Activated naive CD8-positive, alpha-beta T cell treated with anti-CD3 and anti-CD28 coated beads, Interleukin-2, amount 50 U/mL, for 16 hours (primary cell): ENCODE measurements at places on chromosomes 3 and 15.

DNA sequence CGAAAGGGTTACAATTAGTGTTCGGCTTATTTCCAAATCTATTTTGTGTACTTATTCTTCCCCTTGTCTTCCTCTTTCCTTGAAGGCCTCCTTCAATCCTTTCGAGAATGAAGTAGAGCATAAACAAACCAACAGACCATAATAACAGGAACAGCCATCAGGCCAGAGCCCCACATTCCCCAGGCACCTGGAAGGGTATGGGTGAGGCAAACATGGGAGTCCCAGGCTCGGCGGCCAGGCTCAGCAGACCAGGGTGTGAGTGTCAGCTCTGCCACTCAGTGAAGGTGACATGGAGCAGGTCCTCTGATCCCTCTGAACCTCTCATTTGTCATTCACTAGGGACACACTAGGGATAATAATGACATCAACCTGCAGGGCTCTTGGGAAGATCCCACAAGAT lies 13.8 kb downstream of the ALS2CL start:
- DNase-seq = no peak

GRCh38 chr3:36941658-36942057 lies 3.2 kb downstream of the TRANK1 start:
- no peak for DNase-seq

GRCh38 chr3:64209866-64210621 lies 15.2 kb downstream of the PRICKLE2 start:
- DNase-seq = no peak

DNA sequence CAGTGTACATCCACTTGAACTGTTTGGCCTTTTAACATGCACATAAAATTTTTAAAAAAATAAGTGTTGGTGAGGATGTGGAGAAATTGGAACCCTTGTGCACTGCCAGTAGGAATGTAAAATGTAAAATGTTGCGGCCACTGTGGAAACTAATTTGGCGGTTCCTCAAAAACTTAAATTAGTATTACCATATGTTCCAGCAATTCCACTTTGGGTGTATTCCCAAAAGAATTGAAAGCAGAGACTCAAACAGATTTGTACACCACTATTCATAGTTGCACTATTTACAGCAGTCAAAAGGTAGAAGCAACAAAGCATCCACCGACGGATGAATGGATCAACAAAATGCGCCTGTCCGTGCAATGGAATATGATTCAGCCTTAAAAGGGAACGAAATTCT lies 55.2 kb upstream of the SEC61A1 start:
- no peak for DNase-seq

DNA sequence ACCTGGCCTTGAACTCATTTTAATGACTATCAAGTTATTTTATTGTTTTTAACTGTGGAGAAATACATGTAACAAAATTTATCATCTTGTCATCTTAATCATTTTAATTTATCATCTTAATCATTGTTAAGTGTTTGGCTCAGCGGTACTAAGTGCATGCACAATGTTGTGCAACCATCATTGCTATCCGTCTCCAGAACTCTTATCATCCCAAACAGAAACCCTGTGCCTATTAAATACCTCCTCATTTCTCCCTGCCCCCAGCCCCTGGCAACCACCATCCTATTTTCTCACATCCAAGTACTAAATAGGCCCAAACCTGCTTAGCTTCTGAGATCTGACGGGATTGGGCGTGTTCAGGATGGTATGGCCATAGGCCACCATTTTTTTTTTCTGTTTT lies 51.5 kb upstream of the UBP1 start:
- DNase-seq = no peak

- DNase-seq = no peak
Measured at GRCh38 chr3:16266714-16267113, 1.7 kb downstream of the OXNAD1 start.

GRCh38 chr3:31094048-31094447 lies 199.6 kb upstream of the GADL1 start:
- no peak for DNase-seq

DNA sequence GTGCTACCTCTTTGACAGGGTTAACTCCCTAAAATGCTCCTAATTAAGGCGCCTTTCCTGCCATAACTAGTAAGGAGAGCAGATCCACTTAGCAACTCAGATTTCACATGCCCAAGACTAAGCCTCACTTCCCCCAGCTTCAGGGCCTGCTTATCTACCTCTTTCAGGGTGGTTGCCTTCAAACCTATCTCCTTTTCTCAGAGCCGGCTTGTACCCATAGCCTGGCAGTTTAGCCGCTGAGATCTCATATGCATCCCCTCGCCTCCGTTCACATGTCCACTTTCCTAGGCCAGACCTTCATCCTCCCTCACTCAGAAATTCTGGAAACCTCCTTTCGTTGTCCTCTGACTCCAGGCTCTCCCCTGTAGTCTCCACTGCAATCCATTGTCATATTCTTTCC lies 1.0 kb upstream of the FSTL1 start:
- no peak for DNase-seq

- no peak for DNase-seq
Measured at GRCh38 chr15:91456251-91456718, 356.2 kb downstream of the SV2B start.

DNA sequence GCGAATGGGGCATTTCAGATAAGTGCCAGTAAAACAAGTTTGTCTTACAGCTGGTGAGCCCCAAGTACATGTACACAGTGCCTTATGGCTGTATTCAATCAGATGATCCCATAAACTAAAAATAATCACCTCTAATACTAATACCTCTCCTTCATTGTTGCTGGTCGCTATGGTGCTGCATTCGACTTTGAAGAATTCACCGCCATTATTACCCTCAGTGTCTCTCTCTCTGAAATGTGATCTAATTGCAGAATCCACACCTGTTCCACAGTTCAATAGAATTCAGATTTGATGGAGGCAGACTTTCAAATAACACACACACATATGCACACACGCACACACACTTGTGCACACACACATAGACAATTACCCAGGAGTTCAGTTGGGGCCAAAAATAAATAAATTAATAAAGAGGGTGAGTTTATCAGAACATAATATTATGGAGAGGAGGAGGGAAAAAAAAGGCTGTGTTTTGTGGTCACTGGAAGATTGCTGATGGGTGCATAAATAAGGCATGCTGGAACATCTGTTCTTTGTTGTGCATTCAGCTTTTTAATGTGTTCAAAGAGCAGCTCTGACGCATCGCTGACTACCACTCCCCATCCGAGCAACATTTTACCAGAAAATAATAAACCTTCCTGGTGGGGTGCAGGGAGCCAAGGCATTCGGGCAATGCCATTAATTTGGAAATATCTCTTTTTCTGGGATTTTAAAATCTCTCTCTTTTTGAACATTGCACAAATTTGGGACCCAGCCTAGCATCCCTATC lies 235.7 kb downstream of the SATB1 start:
- DNase-seq = no peak

DNA sequence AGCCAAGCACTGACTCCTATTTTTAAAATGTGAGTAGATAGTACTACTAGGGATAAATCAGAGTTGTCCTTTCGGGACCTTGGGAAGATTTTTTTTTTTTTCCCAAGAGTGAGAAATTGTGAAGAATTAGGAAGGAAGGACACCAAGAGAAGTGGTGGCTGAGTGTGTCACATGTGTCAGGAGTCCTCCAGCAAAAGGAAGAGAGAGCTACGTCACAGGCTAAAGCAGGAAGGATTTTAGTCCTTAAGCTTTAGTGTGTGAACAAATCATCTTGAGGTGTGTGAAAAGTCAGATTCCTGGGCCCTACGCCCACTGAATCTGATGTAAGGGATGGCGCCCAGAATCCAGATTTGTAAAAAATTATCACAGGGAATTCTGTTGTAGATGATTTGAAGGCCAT lies 172.7 kb downstream of the SERPINI1 start:
- DNase-seq = no peak

DNA sequence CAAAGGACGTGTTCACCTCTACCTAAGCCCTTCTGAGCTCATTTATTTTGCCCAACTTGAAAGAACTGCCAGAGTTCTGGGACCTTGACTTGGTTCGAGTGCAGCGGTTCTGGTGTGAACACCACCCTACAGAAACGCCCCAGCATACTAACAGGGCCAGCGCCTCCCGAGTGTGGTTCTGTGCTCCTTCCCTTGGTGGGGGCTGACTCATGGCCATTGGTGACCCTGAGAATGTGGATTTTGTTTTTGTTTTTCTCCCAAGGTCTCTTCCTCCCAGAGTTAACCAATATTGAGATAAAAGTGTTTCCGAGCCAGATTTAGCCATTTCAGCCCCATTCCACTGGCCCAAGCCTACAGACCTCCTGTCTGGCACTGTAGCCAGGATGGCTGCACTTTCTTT lies 27.9 kb downstream of the SEMA7A start:
- DNase-seq = no peak

DNA sequence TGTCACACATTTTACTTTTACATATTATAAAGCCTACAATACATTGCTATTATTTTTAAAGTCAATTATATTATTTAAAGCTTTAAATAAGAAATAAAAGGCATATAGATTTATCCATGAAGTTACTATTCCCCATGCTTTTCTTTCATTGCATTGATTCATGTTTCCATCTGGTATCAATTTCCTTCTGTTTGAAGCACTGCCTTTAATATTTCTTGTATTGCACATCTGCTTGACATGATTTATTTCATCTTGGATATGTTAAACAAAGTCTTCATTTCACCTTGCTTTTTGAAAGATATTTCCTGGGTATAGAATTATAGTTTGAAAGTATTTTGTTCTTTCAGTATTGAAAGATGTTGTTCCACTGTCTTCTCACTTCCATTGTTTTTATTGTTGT lies 174.3 kb upstream of the MBNL1 start:
- no peak for DNase-seq

DNA sequence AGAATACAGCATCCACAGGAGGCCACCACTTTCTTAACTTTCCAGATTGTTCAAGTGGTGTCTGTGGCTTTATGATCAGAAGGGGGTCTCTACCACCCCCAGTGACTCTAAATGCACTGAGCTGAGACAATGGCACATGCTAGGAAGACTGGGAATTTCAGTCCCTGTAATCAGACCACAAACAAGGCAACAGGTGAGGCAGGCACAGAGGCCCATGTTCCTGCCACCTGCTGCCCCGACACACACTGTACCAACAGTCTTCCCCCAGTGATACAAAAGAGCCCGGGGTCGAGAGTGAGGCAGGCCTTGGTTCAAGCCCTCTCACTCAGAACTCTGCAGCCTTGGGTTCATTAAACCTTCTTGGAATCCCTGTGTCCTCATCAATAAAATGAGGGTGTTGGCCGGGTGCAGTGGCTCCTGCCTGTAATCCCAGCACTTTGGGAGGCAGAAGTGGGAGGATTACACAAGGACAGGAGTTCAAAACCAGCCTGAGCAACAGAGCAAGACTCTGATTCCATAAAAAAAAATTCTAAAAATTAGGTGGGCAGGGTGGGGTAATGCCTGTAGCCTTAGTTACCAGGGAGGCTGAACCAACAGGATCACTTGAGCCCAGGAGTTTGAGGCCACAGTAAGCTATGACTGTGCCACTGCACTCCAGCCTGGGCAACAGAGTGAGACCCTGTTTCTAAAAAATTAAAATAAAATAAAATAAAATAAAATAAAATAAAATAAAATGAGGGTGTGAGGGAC lies 55.8 kb downstream of the ADCY5 start:
- DNase-seq = no peak

DNA sequence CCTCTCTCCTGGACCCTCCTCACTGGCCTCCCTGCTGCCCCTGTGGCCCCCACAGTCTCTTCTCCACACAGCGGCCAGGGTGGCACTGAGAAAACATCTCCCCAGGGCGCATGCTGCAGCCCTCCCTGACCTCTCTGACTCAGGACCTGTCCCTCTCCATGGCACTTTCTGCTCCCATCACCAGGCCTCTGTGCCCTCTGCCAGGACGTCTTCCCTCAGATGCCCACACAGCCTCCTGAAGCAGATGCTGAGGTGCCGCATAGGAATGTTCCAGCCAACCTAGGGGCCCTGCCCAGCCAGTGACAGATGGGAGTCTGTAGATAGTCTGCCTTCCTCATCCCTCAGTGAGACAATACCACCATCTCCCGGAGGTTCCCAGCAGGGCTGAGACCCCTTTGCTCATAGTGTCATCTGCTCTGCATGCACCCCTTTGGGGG lies 8.7 kb downstream of the MYL3 start:
- no peak for DNase-seq

DNA sequence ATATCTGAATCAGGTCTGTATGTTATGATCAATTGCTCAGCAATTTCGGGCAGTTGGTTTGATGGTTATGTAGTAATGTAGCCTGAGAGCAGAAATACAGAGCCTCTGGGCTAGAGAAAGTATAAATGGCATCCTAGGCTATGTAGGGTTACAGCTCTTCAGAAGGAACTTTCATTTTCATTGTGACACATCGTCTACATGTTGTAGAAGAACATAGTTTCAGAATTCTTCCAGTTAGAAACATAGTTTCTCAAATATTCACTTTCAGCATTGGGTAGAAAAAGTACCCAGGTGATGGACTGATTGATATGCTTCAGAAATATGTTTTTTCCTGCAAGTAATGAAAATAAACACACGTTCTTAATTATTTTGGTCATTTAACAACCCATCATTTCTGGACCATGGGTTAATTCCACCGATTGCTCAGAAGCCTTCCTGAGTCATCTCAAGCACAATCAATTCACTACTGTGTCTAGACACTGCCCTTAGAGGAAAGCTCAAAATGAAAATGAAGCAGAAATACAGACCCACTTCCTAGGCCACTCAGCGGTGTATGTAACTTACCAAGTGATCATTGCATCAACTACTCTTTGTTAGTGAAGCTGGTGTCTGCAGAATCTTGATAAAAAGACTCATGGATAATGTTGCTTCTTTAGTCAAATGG lies 88.8 kb upstream of the TSEN2 start:
- DNase-seq = no peak

- DNase-seq = no peak
Measured at GRCh38 chr15:22265056-22265945, 185.0 kb downstream of the OR4M2 start.

GRCh38 chr15:22895465-22896190 lies 57.2 kb downstream of the NIPA2 start:
- no peak for DNase-seq

GRCh38 chr3:194395778-194396538 lies 3.1 kb downstream of the GP5 start:
- DNase-seq = peak; percentile 23

DNA sequence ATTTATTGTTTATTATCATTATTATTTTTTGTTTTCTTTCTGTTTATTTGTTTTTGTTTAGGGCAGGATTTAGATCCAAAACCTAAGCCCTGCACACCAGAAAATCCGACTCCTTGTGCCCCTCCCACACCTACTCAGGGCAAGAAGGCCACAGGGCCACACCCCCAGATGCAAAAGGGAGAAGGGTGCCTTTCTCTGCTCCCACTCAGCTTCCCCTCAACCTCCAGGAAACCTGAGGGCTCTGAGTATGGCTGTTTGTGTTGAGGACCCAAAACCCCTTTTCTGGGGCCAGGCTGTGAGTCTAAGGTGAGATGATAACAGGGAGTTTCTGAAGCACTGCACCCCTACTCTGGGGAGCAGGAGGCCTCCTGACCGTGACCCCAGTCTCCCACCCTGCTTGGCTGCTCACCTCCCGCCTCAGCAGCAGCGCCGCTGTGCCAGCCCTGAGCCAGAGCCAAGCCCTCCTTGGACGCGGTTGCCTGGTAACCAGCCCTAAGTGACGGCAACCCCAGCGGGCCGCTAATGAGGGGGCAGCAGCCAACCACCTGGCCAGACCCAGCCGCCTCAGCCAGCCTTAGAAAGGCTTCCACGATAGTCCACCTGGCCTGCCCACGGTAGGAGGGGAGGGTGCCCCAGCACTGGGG lies 6.4 kb upstream of the C15orf39 start:
- DNase-seq = no peak
